ENCODE measurements at places on chromosomes 3 and 15. TPM values are rescaled to one million over a fixed set of nuclear protein-coding genes. Genes with fewer than 3 reads are reported as not detected.

Gene ACOX2
- total RNA-seq = not detected

DNA sequence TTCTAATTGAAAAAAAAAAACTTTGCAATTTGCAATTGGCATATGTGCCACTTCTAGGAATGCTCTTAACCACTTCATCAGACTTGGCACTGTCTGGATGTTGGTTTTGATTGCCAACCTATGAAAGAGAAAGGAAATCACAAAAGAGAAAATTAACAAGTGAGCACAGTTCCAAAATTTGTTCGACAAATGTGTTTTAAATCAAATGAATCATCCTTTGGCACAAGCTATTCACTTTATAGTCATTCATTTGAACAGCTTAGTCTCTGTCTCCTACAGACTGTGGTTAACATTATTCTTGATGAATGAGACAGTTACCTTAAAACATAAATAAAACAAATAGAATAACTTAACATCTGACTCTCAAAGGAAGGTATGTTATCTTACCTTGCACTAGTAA is 265.0 kb downstream of the EPHA3 start:
- H3K27me3 ChIP-seq = no peaks in the 10 kb centered on the region
- no peak overlapping the region for H3K27ac ChIP-seq
- H3K36me3 ChIP-seq = no peaks in the 10 kb centered on the region
- no peak overlapping the region for H3K4me3 ChIP-seq

Gene LRRC34
- 3.8 TPM for total RNA-seq

Gene CCDC191
- 2.4 TPM for total RNA-seq

Gene PP2D1
- not detected for total RNA-seq

Gene PARP15
- 7.8 TPM for total RNA-seq

Gene PLA2G4E
- total RNA-seq = not detected

DNA sequence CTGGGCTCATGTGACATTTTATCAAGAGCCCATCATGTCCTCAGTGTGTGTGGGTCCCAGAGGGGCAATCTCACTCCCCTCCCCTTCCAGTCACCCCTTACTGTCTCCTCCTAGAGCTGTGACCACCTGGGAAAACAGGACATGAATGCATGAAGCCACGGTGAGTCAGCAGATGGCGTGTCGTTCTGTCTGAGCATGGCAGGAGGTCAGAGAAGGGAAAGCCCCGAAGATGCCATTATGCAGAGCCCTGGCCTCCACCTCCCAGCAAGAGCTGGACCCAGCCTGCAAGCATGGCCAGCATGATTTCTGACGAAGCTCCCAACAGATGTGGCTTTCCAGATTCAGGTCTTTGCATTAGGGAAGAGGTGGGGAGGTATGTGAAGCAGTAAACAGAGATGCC is 118.5 kb downstream of the TLE3 start:
- no peak overlapping the region for H3K4me3 ChIP-seq
- no peak overlapping the region for H3K27ac ChIP-seq
- no peaks in the 10 kb centered on the region for H3K36me3 ChIP-seq
- DNase-seq = no peak
- no peaks in the 10 kb centered on the region for H3K4me1 ChIP-seq

DNA sequence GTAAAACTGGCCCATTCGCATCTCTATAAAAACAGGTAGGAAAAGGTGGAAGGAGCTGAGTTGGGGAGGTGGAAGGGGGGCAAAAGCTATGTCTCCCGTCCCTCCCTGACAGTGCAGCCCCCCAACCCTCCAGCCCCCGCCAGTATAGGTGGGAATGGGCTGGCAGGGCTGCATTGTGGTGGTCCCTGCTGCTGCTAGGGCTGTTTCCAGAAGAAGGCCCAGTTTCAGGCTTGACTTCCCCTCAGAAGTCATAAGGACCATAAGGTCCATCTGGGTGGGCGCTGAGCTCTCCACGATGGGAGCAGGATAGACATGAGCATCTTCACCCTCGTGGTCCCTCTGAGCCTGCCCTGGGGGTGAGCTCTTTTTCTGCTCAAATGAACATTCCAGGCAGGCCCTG is 44.2 kb downstream of the APBA2 start:
- H3K4me1 ChIP-seq = peaks cover 24% of the 10 kb centered on the region
- H3K36me3 ChIP-seq = peaks cover 2% of the 10 kb centered on the region
- DNase-seq = no peak
- H3K27ac ChIP-seq = no peak overlapping the region

Measured in activated CD4-positive, alpha-beta T cell treated with anti-CD3 and anti-CD28 coated beads for 36 hours (primary cell).